Chondrocyte (in vitro differentiated cells): ENCODE measurements at places on chromosomes 12 and 14. TPM values are rescaled to one million over a fixed set of nuclear protein-coding genes. Genes with fewer than 3 reads are reported as not detected.

DNA sequence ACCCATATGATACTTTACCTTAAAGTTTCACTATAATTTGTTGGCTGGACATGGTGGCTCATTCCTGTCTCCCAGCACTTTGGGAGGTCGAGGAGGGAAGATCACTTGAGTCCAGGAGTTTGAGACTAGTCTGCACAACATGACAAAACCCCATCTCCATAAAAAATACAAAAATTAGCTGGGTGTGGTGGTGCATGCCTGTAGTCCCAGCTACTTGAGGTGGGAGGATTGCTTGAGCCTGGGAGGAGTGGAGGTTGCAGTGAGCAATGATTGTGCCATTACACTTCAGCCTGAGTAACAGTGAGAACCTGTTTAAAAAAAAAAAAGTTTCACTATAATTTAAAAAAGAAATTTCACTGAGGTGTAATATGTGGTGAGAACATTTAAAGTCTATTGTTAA, 21.2 kb downstream of the DERA start:
- no peaks in the 10 kb centered on the region for H3K27me3 ChIP-seq
- H3K27ac ChIP-seq = no peak overlapping the region
- peaks cover 49% of the 10 kb centered on the region for H3K4me1 ChIP-seq
- H3K4me3 ChIP-seq = no peak overlapping the region
- no peak for DNase-seq

GRCh38 chr12:17928708-17929366, 161.2 kb downstream of the RERGL start:
- peaks cover 7% of the 10 kb centered on the region for H3K4me1 ChIP-seq
- no peaks in the 10 kb centered on the region for H3K27me3 ChIP-seq
- no peak overlapping the region for H3K4me3 ChIP-seq
- no peak overlapping the region for H3K27ac ChIP-seq

DNA sequence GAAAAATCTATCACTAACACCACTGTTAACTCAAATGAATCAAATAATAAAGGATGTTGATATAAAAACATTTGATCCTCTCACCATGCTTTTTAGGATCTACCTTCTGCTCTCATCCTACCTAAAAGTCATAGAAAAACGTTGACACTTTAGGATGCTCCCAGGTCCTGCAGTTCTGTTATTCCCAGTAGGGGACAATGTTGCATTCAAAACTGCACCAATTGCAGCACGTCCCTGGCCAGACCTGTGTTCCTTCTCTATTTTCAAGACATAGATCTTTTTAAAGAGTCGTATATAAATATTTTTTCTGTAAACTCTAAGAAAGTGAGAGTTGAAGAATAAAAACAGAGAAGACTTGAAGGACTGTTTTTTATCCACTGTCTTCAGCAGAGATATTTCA, 8.8 kb downstream of the AICDA start:
- H3K27me3 ChIP-seq = peaks cover 16% of the 10 kb centered on the region
- no peak overlapping the region for H3K27ac ChIP-seq
- H3K4me1 ChIP-seq = peaks cover 5% of the 10 kb centered on the region
- DNase-seq = no peak

DNA sequence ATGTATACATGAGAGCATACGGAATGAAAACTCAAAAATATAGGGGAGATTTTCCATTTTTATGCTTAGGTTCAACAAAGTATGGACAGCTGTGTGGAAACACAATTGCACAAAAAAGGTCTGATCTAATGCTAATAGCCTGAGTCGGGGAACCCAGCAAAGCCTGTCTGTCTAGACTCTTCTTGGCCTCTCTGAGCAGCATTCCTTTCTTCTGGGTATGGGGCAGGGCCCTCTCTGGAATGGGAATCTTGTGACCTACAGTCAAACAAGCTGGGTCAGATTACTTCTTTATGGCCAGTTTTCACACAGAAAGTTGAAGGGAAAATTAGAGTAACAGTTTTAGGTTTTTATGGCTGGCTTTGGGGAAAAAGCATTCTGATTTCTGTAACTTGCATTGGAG, 534.0 kb upstream of the LMO3 start:
- H3K27me3 ChIP-seq = no peaks in the 10 kb centered on the region
- no peaks in the 10 kb centered on the region for H3K36me3 ChIP-seq
- peak overlapping the region; percentile 13 for H3K4me3 ChIP-seq

GRCh38 chr12:638953-639557, 24.2 kb downstream of the NINJ2 start:
- peaks cover 36% of the 10 kb centered on the region for H3K4me1 ChIP-seq
- no peak for DNase-seq
- no peaks in the 10 kb centered on the region for H3K36me3 ChIP-seq
- H3K27ac ChIP-seq = no peak overlapping the region

DNA sequence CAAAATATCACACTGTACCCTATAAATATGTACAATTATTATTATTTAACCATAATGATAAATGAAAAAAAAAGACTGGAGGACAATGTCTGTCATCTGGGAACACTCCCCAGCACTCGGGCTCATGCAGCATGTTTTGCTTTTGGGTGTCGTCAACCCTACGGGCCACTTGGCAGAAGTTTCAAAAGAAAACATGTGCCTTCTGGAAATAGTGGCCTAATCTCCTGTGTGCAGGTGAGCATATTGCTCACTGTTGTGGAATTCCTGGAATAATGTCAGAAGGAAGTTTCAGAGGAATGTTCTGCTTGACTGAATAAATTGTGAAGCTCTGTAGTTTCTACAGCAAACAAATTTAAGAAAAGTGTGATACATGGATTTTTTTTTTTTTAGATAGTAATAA, 298.3 kb downstream of the SSPN start:
- DNase-seq = no peak
- no peak overlapping the region for H3K27ac ChIP-seq
- H3K27me3 ChIP-seq = no peaks in the 10 kb centered on the region
- H3K4me1 ChIP-seq = peaks cover 3% of the 10 kb centered on the region
- H3K4me3 ChIP-seq = no peak overlapping the region

GRCh38 chr12:418432-418831, 17.0 kb downstream of the CCDC77 start:
- no peak overlapping the region for H3K27ac ChIP-seq
- H3K36me3 ChIP-seq = peaks cover 11% of the 10 kb centered on the region
- H3K4me3 ChIP-seq = no peak overlapping the region
- DNase-seq = no peak
- H3K27me3 ChIP-seq = no peaks in the 10 kb centered on the region

DNA sequence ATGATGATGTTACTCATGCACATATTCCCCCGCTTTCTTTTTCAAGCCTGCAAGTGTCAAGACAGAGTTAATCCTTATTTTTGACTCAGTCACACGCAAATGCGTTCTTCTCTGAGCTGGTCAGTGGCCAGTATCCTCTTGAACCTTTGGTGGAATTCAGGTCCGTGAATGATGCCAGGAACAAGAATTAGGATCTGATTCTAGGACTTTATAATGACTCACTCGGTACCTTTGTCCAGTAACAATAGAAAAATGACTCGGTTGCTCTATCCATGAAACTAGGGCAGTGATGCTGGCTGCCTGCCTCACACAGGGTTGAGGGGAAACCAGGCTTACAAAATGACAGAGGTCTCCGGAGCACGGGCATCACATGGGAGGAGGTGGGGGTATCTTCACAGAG, 185.8 kb upstream of the NUDT4 start:
- no peak overlapping the region for H3K4me3 ChIP-seq
- no peaks in the 10 kb centered on the region for H3K27me3 ChIP-seq
- no peak for DNase-seq

Gene SLCO1A2
- total RNA-seq = 0.20 to 1.1 TPM (median 0.64 TPM) in 3 replicates

Gene KHNYN
- total RNA-seq = 44.4 to 53.8 TPM (median 53.7 TPM) in 3 replicates

Gene SLC7A8
- total RNA-seq = 0.31 to 0.89 TPM (median 0.45 TPM) in 3 replicates
